ENCODE measurements at places on chromosomes 5 and 9.

DNA sequence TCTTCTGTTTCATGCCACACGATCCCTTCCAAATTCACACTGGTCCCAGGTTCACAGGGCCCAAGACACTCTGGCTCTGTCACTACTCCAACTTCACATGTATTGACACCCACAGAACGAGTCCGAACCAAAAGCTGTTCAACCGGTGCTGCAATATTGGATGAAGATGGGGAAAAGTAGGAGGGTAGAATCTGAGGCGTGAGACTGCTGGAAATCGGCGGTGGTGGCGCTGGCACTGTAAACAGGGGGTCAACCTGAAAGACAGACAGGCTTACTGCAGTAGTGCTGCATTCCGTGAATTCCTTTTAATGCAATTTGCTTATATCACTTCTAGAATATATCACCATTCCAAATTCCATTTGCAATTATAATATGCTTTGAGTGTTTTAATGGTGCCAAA is 45.4 kb downstream of the ZNF608 start:
- DNase-seq, result no peak

GRCh38 chr9:8208465-8208864 is 408.9 kb upstream of the DMAC1 start:
- DNase-seq, result no peak

DNA sequence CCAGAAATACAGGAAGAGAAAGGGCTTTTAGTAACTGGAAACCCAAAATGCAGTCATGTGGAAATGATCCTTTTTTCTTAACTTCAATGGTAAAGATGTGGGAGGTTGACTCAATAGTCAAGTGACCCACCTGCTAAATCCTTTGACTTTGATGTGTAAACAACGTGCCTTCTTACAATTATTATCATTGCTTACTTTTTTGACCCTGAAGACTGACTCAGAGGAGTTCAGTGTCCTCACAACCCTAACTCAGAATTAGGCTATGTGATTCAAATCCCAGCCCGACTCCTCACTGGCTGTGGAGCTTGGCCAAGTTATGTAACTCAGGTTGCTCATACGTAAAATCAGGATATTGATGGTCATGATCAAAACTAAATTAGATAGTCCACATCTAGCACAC is 27.9 kb downstream of the ANXA1 start:
- DNase-seq, result no peak

- no peak for DNase-seq
Measured at GRCh38 chr9:4929917-4930316, 55.2 kb upstream of the JAK2 start.

DNA sequence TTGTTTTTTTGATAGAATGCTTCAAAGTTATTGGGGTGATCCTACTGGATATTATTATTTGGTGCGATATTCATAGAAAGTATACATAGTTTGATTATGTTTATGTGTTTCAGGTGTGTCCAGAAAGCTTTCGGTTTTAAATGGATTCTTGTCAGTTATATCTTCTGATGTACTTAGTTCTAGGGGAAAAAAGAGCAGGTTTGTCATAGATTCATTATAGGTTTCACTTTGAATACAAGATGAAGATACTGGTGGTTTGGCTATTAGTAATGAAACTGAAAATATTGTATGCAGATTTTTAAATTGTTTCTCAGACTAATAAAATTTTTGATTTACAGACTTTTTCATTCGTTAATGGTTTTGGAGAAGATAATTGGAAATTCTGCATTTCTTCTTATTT is 98.9 kb downstream of the MAN2A1 start:
- DNase-seq, result no peak

DNA sequence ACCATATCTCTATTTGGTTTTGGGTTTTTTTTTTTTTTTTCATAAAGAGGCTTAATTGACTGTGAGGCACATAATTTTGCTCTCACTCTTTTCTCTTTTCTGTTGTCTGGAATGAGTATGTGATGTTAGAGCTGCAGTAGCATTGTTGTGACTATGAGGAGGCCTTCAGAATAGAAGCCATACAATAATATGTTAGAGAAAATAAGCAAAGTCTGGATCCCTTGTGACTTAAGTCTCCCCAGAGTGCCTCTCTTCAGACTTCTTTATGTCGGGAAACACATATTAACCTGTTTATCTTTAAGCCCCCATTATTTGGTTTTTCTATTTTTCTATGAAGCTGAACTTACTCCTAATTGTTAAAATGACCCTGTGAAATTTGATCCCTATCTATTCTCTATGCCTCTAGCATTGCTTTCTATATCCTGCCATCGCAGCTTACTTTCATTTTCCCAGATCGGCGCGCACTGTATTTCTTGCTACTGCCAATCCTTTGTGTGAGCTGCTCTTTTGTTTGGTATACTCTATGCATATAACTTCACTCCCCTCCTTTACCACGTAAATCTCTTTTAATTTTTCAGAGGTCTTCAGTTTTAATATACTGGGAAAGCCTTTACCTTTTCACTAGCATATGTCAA is 372.5 kb upstream of the KCNN2 start:
- DNase-seq, result no peak

- DNase-seq, result no peak
Measured at GRCh38 chr9:109245310-109245897, 75.5 kb downstream of the EPB41L4B start.

DNA sequence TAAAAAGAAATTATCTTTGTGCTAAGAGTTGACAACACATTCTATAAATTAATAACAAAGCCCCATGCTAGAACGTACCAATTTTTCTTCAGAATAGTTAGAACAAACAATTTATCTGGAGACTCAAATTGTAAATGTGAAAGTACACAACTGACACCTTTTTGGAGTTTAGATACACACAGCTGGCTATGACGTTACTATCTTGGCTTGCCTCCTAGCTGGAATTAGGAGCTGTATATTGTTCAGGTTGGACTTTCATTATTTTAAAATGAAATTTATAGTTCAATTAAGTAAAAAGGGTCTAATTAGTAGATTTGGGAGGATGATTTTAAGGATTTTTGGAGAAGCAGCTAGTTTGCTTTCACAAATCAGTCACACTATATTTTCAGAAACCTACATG is 393.9 kb upstream of the RIOK2 start:
- no peak for DNase-seq

GRCh38 chr9:135339378-135339973 is 140.1 kb upstream of the PPP1R26 start:
- peak; percentile 71 for DNase-seq

- DNase-seq, result no peak
Measured at GRCh38 chr9:18608371-18608770, 134.4 kb downstream of the ADAMTSL1 start.

GRCh38 chr9:21964925-21965385 is 29.2 kb downstream of the CDKN2A start:
- peak; percentile 70 for DNase-seq

DNA sequence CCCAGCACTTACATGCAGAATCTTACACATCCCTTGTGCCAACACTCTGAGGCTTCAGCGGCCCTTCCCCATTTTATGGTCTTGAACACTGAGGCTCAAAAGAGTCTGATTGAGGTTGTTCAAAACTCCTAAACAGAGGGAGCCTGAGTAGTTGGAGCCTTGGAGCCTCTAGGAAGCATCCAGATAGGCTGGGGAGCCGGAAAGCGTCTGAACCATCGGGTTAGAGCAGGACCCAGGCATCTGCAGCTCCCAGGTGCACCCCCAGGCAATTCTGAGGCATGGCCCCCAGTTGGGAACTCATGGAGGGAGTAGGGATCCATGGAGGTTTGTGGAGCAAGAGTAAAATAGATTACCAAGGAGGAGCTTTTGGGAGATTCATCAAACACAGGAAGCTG is 3.8 kb downstream of the OLFML2A start:
- DNase-seq, result no peak

DNA sequence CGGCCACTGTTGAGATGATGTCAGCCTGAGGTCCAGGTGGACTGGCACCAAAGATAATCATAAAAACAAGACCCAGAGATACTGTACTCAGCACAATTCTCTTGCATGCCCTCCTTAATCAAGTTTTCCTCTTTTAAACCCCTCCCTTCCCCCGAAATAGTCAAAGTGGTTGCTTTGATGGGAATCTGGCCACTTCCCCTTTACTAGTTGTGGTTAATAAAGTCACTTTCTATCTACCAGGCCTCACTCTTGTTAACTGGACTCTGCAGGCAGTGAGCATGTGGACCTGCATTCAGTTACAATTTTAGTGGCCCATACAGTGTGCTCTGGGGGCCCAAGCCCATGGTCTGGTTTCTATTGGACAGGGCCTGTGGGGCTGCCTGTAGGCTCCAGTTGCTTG is 17.5 kb downstream of the FBP2 start:
- no peak for DNase-seq

DNA sequence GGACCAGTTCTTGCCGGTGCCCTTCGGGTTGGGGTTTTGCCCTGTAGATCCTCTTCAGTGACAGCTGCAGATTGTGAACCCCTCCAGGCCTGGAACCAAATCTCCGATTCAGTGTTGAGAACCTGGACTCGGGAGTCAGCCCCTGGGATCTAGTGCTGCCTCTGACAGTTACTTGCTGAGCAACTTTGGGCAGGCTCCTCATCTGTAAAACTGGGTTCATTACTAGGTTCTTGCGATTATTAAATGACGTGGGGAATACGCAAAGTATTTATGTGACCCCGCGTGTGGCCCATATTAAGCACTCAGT is 600 bp downstream of the ERCC6L2 start:
- DNase-seq, result no peak

- no peak for DNase-seq
Measured at GRCh38 chr9:111857555-111858211, 38.9 kb upstream of the UGCG start.

DNA sequence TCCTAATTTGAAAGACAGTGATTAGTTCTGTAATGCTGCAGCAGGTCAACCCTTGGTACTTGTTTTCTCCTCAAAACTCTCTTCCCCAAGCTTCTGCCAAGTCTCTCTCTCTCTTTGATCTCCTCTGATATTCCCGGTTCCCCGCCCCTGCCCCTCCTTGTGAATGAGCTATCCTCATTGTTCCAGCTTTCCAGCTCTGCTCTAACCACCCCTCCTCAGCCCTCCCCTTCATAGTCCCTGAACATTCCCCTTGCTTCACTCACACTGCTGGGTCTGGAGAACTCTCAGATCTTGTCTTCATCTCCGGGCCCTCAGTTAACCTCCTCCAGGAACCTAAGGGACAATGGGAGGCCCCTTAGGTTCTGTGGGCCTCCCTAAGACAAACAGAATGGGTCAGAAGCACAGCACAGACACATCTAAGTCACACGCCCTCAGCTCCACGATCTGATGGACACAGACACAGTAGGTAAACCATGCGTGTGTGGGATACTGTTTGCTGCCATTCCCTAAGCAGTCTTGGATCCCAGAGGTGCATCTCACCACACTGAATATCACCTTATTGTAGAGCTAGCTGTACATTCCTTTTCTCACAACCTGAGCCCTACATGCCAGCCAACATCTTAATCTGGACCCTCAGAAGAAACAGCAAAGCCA is 17.4 kb upstream of the LARP1 start:
- DNase-seq, result no peak

DNA sequence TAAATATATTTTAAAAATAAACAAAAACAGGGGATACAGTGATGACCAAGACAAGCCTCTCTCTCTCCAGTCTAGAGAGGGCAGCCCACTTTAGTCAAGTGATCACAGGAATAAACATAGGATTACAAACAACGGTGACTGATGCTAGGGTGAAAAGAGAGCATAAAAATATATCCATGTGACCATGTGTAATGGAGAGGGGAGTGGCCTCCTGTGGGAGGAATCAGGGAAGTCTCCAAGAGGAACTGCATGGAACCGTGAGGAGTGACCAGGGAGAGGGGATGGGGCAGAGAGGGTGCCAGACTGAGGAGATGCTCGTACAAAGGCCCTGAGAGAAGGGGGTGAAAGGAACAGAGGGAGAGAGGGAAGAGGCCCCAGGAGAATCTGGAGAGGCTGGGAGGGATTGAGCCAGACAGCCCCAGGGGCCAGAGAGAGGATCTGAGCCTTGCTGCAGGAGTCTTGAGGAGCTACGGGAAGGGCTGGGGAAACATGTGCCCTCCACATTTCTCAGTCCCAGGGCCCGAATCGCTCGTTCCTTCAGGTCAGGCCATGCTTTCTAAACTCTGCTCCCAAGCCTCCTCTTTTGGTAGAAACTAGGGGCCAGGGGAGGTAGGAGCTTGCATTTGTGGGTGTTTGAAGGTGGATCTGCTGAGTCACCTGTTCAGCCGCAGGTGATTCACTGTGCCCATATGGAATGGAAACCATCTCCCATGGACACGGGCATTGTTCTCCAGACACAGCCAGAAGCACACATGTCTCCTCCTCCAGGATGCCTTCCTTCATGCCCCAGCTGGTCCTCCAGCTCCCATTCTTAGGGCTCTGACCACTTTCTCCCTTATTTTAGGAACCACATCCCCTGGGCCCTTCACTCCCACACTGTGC is 63.8 kb downstream of the PAX5 start:
- DNase-seq, result no peak

DNA sequence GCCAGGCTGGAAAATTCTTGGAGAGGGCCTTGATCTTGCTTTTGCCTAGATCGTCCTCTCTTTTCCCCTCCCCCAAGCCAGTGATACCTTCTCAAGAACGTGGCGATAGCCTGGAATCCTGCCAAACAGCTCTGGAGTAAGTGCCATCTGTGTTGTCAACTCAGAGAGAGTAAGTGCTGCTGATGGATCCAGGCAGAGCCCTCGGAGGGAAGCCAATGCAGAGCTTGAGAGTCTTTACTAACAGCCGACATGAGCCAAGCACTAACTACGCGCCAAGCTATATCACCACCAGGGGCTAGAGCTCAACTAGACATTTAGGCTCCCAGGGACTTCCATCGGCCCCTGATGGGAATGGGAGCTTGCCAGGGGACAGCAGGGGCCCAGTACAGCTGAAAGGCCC is 17.6 kb downstream of the RAPGEF1 start:
- no peak for DNase-seq

- no peak for DNase-seq
Measured at GRCh38 chr5:128234928-128235641, 151.5 kb downstream of the SLC12A2 start.

DNA sequence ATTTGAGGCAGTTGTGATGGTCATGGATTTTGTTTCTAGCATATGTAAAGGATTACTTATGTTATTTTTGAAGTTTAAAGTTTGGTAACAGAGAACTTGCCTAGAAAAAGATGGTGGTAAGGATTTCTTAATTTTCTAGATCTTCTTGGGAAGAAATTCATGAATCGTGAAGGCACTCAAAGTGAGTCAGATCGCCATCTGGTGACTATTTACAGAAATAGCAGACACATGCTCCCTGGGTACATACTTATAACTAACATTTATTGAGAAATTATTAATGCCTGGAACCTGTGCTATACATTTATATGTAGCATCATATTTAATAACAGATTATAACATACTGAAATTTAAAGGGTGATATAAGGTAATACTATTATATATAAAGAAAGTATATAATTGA is 299.7 kb downstream of the IZUMO3 start:
- peak; percentile 7 for DNase-seq

Measured in H7 (cell line).